AG04450 (cell line): ENCODE measurements at places on chromosomes 2 and 18.

DNA sequence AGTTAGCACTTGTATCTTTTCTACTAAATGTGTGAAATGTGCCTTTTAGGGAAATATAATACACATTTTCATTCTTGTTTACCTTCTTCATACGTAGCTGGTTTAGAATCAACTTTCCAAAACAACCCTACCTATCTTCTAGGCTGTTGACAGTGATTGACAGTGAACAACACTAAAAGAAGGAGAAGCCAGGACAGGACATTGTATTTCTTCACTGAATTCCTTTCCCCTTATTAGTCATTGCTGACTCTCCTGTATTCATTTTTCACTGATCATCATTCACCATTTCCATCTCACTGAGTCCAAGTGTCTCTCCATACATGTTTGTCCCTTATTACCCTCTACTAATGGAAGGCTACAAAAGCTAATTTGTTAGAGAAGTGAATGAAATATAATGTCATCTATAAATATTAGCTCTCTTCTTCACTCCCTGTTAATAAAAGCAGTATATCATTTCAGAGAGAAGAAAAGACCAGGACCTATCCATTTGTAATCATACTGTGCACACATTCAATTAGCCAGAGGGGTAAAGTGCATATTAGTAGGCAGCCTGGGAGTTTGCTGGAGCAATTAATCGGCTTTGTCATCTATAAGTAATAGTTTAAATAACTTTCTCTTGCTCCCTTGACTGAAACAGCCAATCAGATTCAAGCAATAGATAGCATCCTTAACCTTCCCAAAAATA, 192.5 kb upstream of the FOSL2 start:
- no peak for DNase-seq

DNA sequence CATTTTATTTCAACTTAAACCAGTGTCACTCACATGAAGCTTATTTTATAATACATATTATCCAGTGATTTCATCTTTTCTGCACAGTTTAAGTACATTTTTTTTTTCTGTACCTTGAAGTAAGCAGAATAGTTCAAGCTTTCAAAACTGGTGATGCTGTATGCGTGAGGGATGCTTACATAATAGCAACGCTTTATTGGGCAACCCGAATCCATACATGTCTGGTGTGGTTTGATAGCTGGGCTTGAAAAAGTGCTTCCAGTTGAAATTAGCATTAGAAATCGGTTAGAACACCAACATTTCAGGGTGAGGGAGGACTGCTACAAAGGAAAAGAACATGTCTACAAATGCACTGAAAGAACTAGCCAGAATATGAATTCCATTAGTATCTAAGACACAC, 117.4 kb downstream of the MBP start:
- DNase-seq: no peak

DNA sequence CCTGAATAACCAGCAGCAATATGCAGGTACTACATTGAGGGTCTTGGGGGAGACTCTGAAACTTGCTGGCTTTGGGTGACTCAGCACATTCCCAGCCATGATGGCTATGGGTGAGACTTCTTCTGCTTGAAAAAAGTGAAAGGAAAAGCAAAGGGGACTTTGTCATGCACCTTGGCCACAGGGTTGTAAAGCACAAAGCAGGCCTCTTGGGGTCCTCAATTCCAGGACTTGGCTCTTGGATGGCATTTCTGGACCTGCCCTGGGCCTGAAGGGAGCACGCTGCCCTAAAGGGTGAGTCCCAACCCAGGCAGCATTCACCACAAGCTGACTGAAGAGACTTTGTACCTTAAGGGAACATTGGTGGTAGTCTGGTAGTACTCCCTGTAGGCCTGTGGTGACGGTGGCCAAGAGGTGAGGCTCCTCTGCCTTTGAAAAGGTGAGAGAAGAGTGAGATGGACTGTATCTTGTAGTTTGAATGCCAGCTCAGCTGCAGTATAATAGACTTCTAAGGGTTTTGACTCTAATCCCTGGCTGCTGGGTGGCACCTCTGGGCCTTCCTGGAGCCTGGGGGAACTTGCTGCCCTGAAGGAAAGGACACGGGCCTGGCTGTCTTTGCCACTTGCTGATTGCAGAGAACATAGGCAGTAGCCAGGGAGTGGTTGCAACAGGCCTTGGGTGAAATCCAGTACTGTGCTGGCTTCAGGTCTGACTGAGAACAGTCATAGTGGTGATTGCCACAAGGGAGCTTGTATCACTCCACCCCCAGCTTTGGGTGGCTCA, 36.5 kb upstream of the CYTIP start:
- no peak for DNase-seq

- DNase-seq: no peak
Observed at GRCh38 chr18:37698508-37699040, 133.0 kb upstream of the CELF4 start.

DNA sequence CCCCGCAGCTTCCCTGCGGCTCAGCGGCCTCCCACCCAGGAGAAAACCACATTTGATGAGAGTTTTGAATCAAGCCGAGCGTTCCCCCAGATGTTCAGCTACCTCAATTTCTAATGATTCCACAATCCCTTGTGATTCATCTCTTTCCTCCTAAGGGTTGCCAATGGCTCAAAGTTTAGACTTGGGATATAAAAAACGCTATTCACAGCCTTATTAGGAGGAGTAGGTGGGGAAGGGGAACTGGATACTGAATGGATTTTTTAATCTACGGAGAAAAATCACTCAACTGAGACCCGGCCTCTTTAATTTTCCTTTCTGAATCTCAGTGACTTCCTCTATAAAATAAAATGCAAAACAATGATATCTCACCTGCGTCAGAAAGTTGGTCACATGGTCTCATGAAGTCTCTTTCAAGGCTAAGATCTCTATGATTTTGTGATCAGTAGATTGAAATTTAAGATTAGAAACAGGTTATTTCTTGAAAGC, 192.6 kb upstream of the TCF4 start:
- DNase-seq: no peak

DNA sequence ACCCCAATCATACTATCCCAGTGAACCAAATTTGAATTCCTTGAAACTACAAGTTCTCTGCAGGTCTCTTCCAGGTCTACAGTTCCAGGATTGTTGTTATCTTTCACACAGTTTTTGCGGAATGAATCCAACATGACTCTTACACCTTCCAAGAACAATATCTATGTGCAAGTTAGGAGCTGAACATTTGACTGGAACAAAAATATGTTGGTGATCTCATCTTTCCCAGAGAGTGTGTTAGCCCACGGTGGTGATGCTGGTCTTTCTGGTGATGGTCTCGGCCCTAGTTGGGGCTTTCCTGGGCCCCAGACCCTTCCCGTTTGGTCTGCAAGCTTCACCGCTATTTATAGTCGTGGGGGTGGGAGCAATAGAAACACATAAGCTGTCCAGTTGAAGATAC, 173.7 kb downstream of the TPGS2 start:
- no peak for DNase-seq

- no peak for DNase-seq
Observed at GRCh38 chr2:147718831-147719230, 126.0 kb upstream of the ACVR2A start.

- no peak for DNase-seq
Observed at GRCh38 chr2:225620227-225620626, 220.7 kb downstream of the NYAP2 start.

DNA sequence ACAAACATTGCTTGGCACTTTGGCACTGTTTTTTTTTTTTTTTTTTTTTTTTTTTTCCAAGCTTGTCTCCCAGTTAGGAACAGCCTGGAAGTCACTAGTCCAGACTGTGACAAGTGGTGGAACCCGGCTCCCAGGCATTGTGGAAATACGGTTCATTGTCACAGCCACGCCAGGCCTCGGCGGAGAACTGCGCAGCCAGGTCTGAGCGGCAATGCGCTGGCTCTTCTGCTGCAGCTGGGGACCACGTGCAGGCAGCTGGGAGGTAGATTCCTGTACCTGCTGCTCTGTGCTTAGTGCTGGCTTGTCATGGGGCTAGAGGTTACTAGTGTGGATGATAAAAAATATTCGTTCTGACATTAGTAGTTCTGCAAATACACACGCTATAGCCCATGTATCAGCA, 5.0 kb downstream of the NTSR2 start:
- no peak for DNase-seq

DNA sequence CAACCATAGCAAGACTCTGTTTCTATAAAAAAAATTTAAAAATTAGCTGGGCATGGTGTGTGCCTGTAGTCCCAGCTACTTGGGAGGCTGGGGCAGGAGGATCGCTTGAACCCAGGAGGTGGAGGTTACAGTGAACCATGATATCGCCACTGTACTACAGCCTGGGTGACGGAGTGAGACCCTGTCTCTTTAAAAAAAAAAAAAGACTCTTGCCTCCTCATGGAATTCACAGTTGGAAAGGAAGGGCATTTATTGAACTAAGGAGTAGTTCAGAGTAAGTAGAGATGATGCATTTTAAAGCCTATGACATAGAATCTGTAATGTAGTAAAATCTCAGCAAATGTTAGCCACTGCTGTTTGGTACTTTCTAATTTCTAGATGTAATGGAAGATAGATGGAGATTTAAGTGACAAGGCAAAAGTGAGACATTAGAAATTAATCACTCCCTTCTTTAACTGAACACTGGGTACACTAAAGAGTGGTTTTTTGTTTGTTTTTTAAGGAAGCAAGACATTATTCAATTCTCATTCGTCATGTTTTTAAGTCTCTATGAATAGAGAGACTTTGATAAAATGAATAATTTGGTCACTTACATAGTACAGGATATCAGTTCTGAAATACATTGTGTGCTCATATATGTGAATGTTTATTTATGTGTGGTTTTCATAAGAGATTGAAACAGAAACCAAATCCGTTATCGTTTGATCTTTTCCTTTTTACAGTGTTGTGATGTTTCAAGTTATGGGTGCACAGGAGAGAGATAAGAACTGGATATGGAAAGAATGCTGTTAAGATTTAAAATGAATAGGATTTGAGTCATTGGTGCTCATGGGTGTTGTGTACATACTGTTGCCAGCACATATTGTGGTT, 186.1 kb upstream of the STON1 start:
- peak; percentile 55 for DNase-seq

GRCh38 chr18:48920408-48921038, 30.2 kb downstream of the SMAD7 start:
- DNase-seq: no peak

GRCh38 chr18:9477509-9477908, 2.2 kb downstream of the RALBP1 start:
- DNase-seq: no peak

DNA sequence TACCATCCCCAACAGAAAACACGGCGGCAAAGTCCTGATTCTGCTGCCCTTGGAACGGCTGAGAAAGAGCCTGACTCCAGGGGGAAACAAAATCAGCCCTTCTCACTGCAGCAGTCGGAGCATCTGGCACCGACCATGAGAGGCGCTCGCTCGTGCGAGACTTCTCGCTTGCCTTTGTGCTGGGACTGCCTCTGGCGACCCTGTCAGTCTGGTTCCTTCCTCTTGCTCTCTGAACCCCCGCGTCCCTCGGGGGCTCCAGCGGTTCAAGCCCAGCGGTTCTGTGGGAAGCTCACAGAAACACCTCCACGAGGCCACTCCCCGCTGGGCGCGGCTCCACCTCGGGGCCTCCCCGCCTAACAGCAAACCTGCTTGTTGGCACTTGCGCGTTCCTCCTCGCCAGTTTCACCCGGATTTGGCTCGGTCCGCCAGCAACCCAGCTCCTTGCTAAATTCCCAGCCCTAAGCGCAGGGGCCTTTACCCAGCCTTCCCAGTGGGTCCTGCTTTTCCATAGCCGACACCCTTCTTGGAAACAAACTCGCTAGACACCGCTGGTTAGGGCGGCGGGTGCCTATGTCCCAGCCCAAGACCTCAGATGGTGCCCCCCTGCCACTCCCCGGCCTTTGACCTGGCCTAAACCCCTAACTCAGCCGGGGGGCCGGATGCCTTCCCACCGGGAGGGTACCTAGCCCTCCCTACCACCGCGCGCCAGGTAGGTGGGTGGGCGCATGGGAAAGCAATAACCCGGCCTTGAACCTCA, 2.2 kb downstream of the RND3 start:
- DNase-seq: no peak

DNA sequence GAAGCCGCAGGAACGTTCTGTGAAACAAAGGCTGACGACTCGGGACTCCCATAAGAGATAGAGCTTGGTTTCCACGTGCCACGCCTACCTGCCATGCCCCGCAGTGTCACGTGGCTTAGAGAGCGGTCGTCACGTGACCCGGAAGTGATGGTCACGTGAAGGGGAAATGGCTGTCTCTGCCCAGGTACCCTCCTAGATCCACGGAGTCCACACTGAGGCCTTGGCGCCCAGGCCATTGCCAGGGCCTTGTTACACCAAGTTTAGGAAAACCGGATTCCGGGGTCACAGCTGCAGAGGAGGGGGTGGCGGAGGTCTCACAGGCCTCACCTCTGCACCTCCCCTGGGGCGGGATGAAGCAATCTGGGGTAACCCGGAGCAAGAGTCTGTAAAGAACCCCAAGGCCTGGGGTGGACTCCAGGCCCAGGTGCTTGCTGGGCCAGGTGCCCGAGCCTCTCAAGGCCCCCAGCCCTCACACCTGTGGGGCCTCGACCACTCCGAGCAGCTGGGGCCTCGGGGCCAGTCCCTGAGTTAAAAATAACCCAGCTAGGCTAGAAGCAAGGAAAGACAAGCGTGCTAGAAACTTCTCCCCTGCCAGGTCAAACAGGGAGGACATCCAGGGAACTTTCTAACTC, 113.5 kb upstream of the ZNF236 start:
- no peak for DNase-seq

DNA sequence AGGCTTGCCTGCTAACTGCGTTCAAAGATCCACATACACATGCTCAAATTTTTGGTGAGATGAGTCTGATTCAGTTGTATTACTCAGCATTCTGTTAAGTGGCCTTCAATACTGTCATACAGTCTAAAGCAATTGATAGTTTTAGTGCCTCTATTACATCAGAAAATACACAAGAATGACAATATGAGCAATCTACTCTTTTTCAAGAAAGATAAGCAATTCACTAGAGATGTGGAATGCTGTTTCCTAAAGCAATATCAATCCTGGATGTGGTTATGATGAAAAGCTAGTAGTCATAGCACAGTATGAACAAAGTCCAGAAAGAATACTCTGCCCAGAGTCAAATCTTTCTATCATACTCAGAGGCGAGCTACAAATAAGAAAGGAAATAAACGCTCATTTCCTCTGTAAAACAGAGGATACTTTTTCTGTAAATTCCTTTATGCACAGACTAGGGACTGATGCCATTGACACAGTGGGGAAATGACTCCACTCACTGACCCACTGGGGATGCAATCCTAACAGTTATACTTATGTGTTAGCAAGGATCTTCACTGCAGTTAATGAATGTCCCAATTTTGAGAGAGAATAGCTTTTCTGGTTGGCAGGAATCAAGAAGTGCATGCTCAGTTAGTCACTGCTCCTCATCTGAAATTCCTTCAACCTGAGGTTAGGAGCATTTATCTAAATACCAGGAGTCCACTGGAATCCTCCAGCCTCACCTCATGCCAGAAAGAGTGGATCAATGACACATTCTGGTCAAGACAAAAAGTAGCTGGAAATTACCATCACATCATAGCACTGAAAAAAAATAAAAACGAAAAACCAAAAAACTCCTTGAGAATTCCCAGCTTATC, 83.3 kb downstream of the PDE11A start:
- no peak for DNase-seq

- DNase-seq: no peak
Observed at GRCh38 chr2:205166745-205167144, 515.6 kb upstream of the NRP2 start.
